Spleen (tissue), 13 donors: ENCODE measurements at places on chromosomes 13 and 19. TPM values are rescaled to one million over a fixed set of nuclear protein-coding genes. Genes with fewer than 3 reads are reported as not detected.

ACP7 gene
- total RNA-seq = not detected

GPR4 gene
- total RNA-seq = 4.3 TPM

DNA sequence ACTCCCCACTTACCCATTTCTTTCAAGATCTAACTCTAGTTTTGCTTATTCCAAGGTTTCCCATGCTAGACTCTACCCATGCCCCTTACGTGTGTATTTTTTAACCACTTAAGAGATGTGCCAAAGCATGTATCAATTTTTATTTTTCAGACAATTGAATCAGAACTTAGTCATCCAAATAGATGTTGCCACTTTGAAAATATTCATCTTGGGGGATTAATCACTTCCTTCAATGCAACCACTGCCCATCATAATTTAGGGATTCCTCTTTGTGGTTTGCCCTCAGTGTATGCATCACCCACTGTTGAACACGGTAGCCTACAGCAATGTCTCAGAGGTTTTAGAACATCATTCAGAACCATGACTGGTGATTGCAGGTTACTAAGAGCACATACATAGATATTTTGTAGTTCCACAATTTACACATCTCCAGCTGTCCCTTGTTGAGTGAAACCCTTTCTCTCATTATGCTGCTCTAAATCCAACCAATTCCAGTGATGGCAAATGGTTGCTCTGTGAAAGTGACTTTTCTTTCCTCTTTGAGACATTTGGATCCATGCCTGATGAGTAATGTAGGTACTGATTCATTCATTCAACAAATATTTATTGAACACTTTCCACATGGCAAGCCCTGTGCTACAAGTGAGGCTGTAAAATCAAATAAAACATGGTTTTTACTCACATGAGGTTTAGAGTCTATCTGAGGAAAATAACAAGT is 60.6 kb upstream of the SERP2 start:
- no peak for DNase-seq

ZNF813 gene
- total RNA-seq = 3.2 TPM

DNA sequence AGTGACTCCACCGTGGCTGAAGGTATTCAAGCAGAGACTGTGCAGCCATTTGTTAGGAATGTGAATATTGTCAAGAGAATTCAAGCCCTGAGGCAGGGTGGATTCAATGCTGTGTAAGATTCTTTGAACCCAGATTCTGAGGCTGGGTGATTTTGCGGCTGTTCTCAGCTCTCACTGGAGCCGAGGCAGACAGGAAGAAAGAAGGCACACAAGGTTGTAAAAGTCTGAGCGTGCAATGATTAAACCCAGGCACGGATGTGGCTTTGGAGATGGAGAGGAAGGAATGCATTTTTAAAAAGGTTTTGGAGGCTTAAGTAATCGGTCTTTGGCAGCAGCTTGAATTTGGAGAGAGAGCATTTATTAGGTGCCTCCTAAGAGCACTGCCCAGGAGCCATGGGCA is 187.9 kb downstream of the KATNAL1 start:
- DNase-seq = no peak

PDE4A gene
- total RNA-seq = 17.3 TPM

DNA sequence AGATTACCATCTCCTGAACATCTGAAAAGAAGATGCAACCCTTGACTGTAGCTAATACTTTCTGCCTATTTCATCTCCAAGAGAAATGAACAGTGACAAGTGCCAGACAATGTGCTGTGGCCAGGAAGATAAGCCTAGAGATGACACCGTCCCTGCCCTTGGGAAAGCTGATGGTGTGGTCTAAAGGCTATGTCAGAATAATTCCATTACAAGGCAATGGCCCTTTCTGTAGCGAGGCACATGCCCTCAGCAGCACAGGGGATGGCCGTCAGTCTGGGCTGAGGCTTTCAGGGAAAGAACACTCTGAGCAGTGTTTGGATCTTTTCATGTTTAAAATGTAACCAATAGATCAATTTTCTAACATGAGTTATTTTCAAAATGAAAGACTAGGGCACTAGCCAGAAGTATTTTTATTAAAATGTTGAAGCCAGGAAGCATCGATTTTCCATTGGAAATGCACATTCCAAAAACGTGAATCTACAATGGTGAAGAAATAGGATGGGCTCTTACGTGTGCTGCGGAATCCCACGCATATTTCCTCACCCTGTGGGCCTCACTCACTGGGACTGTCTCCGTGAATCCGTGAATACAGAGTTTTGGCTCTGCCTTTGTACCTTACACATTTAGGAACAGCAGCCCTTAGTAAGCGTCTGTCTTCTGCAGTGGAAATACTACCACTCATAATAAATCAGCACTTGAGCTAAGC is 22.0 kb downstream of the COL4A1 start:
- DNase-seq = no peak

CYP2B6 gene
- total RNA-seq = not detected

MVB12A gene
- total RNA-seq = 31.7 TPM

- DNase-seq = no peak
These were observed 87.8 kb upstream of the RFC3 start for GRCh38 chr13:33730147-33730546.

- no peak for DNase-seq
These were observed 16.4 kb upstream of the ALOX5AP start for GRCh38 chr13:30718661-30719524.
